ENCODE measurements at places on chromosomes 1 and 21.

DNA sequence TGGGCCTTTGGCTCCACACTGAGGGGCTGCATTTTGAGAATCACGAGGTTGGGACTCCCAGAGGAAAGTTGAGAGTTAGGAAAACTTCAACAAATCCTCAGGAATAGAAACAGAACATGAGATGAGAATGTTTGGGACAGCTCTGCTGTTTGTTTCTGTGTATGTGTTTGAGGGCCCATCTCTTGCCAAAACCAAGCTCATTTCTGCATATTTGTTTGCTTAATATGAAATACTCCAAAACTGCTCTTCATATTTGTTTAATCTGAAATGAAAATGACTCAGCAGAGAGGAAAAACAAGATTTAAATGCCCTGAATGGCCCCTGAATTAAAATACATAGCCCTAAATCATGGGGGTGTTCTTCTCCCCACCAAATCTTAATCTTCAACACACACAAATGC, 78.1 kb downstream of the DDR2 start:
- DNase-seq: peak; percentile 26

DNA sequence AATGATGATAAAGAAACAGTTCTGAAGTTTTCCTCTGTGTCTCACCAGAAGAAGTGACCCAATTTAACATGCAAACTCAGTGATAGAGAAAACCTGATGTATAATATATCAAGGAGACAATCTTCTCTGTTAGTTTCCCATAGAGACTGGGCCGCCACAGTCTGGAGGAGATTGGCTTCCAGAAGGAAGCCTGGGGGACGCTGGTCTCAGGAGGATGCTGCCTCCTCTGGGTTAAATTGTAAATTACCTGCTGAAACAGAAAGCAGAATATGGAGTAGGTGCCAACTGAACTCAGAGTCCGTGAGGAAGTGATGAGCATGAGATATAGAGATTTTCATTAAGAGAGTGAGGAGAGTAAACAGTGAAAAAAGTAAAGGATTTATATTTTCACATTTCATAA, 15.8 kb downstream of the OR14I1 start:
- DNase-seq: no peak

DNA sequence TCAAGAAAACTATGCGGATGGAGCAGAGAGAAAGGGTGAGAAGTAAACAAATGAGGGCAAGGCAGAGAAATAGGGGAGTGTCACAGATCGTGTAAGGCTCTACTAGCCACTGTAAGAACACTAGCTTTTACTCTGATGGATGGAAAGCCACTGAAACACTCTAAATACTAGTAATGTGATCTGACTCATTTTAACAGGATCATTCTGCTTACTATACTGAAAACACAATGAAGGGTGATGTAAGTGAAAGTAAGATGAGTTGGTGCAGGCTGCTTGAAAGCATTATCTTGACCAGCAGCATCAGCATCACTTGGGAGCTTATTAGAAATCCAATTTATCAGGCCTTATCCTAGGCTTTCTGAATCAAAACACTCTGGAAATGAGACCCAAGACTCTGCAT, 32.7 kb downstream of the TUT4 start:
- DNase-seq: peak; percentile 7

DNA sequence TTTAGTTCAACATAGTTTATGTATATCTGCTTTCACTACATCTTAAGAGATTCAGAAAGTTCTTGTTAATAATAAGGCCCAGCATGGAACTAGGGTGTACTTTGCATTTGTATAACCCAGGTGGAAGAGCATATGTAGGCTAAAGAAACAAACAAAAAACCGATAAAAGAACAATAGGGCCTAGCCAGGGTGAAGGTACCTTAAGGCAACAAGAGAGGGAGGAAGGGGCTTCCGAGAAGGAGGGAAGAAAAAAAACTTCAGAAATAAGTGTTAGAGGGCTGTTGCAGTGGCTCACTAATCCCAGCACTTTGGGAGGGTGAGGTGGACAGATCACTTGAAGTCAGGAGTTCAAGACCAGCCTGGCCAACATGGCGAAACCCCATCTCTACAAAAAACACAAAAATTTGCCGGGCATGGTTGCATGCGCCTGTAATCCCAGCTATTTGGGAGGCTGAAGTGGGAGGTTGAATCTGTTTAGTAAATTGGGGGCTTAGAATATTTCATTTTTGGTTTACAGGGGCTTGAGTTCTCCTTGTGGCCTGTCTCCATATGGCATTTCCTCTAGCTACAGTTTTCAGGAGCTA, 4.7 kb upstream of the SPATA45 start:
- no peak for DNase-seq

GRCh38 chr1:56993475-56993874, 27.7 kb upstream of the C8B start:
- no peak for DNase-seq

GRCh38 chr1:222416001-222416791, 131.7 kb downstream of the HHIPL2 start:
- peak; percentile 17 for DNase-seq

DNA sequence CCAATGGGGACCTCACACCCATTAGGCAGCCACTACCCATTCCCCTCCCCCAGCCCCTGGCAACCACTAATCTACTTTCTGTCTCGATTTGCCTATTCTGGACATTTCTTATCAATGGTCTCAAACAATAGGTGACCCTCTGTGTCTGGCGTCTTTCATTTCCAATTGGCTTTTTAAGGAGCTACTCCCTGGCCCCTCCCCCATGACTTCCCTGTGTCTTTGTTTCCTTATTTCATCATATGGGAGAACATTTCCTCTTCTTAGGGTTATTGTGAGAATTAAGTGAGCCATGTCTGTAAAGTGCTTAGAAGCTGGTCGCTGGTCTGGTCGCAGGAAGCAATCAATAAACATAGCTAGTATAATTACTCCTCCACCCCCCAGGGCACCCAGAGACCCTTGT, 80.9 kb downstream of the SPSB1 start:
- DNase-seq: no peak

DNA sequence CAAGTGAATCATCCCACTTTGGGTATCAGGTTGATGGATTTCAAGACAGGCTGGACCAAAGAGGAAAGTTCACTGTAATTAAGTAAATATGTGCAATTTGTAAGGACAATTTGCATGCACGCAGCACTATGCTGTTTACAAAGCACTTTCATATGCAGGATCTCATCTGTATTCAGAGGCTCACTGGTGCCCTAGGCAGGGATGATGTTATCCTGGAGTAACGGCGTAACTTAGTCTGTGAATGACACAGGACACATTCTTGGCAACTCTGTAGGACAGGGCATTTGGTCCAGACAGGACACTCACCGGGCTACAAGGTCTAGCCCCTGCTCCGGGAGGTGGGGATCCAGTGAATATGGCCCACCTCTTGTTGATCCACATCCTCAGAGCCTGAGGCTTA, 365.4 kb upstream of the DUSP10 start:
- DNase-seq: no peak

DNA sequence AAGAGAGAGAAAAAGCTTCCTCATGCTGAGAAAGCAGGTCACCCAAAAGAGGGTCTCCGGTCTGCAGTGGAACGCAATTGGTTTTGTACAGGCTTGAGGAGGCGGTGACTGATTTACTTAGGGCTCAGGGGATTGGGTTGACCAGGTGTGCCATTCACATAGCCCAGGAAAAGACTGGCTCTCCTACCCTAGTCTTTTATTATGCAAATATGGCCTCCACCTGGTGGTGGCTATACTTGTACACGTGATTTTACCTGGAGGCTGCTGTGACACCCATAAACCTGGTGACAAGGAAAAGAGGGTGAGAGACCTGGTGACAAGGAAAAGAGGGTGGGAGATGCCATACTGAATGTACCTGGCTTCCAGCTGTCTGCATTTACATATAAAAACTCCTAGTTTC, 49.9 kb downstream of the DNTTIP2 start:
- DNase-seq: no peak

GRCh38 chr1:204945565-204945977, 74.9 kb downstream of the NFASC start:
- no peak for DNase-seq

GRCh38 chr1:32464191-32464715, 619 bp upstream of the ZBTB8B start:
- DNase-seq: peak; percentile 23

DNA sequence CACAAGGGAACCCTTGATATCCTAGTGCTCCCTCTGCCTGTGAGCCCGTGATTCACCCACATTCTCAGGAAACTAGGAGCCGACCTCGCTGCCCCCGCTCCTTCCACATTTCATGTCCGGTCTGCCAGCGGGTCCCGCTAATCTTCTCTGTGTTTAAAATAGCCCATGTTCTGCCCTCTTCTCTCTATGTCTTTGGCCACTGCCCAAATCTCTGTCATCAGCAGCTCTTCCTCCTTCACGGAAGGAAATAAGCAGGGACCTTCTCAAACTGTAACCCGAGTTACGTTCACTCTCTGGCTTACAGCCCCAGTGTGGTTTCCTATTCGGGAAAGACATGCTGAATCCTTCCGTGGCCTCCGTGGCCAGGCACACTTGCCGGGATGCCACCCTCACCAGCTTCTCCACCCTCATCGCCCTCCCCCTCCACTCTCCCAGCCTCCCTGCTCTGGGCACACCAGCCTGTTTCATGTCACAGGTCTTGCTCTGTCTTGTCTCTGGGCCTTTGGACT, 21.1 kb upstream of the UBXN10 start:
- no peak for DNase-seq

DNA sequence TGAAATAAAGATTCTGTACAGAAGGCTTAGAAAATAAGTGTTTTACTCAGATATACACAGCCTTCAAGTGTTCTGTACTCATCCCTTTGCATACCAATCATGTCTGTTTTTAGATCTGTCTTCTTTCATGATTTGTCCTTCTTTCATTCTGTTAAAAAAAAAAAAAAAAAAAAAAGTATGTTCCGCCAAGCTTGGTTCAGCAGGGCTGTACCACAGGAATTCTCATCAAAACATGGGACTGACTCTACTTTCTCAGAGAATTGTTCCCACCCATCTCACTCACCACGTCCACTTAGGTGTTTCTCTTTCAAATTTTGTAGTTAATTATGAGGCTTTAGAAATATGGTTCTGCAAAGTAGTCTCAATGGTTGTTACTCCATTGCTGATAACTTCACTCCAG, 119.0 kb downstream of the AK5 start:
- no peak for DNase-seq

DNA sequence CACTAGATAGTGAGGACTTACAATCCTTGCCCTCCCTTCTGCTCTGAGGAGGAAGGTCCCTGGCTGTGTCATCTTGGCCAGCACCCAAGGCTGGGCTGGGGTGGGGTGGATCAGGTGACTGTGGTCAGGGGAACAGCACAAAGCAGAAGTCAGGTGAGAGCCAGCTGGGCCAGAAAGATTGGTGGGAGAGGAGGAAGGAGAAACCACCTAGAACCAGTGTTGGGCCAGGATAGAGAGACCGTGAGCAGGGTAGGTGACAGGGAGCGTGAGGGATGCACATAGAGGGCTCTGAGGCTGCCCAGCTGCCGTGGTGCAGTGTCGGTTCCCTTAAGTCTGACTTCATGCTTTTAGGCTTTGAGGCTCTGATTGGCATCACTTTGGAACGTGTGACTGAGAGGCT, 22.7 kb downstream of the NCF2 start:
- DNase-seq: peak; percentile 22

DNA sequence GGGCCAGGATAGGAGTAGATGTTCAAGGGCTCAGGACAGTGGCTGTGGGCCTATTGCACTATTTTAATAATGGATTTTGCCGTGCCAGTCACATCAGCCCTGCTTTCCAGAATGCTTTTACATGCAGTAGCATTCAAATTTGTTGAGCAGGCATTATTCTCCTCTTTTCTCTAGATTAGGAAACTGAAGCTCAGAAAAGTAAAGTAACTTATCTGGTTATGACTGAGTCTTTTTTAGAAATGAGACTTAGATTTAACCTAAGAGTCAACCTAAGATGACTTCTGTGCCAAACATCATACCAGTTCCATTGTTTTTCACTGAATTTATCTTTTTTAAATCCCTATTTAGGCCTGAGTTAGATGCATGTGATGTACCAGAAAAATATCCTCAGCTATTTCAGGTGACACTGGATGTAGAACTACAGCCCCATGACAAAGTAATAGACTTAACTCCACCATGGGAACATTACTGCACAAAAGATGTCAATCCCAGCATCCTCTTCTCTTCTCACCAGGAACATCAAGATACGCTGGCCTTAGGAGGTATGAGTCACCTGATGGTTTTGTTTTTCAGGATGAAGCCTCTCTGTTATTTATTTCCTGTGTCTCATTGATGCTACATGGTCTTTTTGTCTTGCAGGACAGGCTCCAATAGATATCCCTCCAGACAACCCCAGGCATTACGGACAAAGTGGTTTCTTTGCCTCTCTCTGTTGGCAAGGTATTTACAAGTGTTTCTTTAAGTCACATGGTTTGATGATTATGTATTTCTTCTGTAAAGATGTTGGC, 31.4 kb upstream of the LEPR start:
- DNase-seq: no peak

- DNase-seq: no peak
Observed at GRCh38 chr1:50147191-50147850, 38.6 kb downstream of the ELAVL4 start.

DNA sequence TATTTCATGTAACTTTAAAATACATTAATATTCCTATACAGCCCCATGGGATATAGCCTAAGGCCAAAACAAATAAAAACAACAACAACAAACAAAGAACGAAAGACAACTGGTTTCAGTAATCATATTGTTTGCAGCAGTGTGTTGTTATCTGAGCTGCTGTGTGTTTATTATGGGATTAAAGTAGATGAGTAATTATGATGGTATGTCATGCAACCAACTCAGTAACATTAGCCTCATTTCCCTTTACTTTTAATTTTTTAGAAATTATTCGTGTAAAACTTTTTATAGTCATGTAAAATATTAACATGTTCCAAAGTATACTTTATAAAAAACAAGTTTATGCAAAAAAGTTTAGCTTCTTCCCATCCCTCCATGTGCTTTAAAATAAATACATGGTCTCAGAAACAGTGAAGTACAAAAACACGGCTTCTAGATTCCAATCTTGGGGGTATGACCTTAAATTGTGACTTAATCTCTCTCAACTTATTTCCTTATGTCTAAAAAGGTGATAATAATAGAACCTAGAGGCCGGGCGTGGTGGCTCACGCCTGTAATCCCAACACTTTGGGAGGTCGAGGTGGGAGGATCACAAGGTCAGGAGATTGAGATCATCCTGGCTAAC, 176.1 kb downstream of the SLC45A1 start:
- DNase-seq: peak; percentile 15

DNA sequence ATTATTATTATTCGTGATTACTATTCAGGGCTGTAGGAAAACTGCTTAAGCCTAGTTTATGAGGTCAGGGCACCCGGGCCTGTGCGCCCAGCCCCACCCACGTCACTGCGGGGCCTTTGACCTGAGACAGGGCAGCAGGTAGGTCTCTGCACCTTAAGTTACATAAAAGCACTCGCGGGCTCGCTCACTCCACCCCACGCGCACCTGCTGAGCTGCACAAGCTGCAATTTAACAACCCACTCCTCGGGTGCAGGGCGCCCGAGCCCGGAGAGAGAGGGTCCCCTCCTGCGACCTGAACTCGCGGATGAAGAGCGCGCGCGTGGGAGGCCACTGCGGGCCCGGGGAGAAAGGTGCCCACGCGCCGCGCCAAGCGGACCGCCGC, 477 bp downstream of the ICMT start:
- DNase-seq: no peak
